ENCODE measurements at places on chromosomes 3 and 15. TPM values are rescaled to one million over a fixed set of nuclear protein-coding genes. Genes with fewer than 3 reads are reported as not detected.

PLA2G4B gene
- 0.61 TPM for total RNA-seq

GRCh38 chr15:38115121-38115520 is 137.5 kb upstream of the SPRED1 start:
- DNase-seq, result no peak

GOLGA8M gene
- total RNA-seq, result not detected

STRIT1 gene
- total RNA-seq, result not detected

KCNMB2 gene
- not detected for total RNA-seq

All from SK-MEL-5 (cell line).